NCI-H82 (cell line): ENCODE measurements at places on chromosomes 12 and 14.

DNA sequence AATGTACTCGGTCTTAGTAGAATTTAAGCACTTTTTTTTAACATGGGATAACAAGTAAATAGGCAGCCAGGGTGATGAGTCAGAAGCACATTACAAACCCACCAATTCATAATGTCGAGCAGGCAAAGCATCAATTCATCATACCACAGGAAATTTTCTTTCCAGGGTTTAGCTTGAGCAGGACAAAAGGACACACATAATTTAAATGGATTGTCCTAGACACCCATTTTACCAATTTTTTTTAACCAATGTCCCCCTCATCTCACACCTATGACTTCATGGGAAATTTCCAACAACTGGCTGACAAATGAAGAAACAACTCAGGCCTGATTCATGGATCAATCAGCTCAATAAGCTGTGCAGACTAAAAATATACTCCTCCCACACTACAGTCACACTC lies 58.8 kb upstream of the FOXG1 start:
- no peak for DNase-seq

- DNase-seq: no peak
These were observed 1.9 kb upstream of the CNPY2 start for GRCh38 chr12:56317675-56318074.

GRCh38 chr14:75430526-75430925 lies 2.7 kb downstream of the JDP2 start:
- DNase-seq: no peak

- DNase-seq: no peak
These were observed 920.9 kb downstream of the RPS29 start for GRCh38 chr14:48665077-48665784.

- DNase-seq: no peak
These were observed 28.7 kb downstream of the NELL2 start for GRCh38 chr12:44847403-44847802.

DNA sequence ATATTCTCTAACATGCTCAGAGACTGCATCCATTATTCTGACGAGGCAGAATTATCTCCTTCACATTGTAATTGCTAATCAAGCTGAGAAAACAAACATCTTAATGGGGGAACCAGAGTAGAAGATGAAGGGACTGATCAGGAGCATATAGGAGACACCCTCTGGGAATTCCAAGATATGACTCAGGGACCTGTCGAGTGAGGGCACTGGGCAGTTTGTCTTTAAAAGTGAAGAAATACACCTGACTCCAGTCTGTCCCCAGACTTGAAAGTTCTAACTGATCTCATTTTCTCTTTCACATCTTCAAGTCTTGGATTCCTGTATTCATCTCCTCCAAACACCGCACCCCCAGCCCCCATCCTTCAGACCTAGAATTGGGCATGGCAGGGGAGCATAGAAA lies 226.9 kb upstream of the PLXNC1 start:
- DNase-seq: no peak

GRCh38 chr12:96236221-96236822 lies 42.1 kb downstream of the ELK3 start:
- DNase-seq: no peak
